ENCODE measurements at places on chromosomes 5 and 9.

- peak; percentile 1 for DNase-seq
These were observed 39.1 kb upstream of the SPATA31C2 start for GRCh38 chr9:88177371-88177770.

DNA sequence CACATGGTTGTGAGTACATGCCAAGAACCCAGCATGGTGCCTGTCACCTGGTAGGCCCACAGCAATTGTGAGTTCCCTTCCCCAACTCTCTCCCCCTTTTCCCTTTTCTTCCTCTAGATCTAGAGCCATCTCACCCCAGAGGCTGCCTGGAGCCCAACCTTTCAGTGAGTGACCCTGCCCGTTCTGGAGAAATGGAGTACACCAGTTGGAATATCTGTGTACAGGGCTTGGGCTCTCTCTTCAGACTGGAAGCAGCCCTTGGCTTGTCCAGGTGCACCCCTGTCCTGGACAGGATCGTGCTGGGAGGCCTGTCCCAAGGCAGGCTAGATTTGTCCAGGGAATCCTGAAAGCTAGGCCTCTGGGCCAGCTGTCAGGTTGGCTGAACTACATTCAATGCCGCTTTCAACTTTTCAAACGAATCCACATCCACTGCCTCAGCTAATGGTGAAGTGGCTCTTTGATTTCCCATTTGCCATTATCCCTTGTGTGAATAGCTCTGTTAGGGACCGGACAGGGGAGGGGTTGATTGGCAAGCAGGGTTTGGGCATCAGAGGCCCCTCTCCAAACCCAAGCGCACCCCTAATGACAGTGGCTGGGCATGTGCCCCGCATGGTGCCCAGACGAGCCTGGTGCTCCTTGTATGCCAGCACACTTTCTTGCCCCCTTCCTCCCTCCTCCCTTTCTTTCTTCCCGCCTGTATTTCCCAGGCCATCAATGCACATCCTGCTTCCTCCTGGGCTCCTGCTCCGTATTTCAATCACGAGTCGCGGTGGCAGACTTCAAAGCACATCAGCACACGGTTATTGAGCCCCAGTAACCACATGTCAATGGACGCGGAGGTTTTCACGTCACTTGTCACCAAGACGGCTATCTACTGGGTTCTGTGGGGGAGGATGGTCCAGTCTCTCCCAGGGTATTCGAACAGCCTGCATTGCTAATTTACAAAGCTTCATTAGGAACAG, 211.2 kb downstream of the DAB2IP start:
- DNase-seq = no peak

GRCh38 chr5:175457466-175457865, 13.5 kb upstream of the DRD1 start:
- no peak for DNase-seq

- DNase-seq = peak; percentile 34
These were observed 73.3 kb downstream of the DPYSL3 start for GRCh38 chr5:147436596-147436995.

DNA sequence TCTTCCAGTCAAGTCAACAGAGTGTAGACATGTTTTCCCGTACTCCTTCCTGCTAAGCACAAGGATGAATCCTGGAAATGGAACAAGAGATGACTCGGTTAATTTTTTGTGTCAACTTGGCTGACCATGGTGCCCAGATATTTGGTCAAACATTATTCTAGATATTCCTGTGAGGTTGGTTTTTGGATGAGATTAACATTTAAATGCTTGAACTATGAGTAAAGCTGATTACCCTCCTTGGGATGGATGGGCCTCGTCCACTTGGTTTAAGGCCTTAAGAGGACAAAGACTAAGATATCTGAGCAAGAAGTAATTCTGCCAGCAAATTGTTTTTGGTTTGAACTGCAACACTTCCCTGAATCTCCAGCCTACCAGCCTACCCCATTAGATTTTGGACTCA, 338.1 kb upstream of the MSX2 start:
- no peak for DNase-seq

GRCh38 chr5:141992349-141992963, 20.4 kb downstream of the GNPDA1 start:
- DNase-seq = peak; percentile 63

GRCh38 chr5:178418471-178419010, 171.7 kb downstream of the COL23A1 start:
- DNase-seq = no peak

- no peak for DNase-seq
These were observed 885.9 kb downstream of the EFNA5 start for GRCh38 chr5:106784846-106785245.

DNA sequence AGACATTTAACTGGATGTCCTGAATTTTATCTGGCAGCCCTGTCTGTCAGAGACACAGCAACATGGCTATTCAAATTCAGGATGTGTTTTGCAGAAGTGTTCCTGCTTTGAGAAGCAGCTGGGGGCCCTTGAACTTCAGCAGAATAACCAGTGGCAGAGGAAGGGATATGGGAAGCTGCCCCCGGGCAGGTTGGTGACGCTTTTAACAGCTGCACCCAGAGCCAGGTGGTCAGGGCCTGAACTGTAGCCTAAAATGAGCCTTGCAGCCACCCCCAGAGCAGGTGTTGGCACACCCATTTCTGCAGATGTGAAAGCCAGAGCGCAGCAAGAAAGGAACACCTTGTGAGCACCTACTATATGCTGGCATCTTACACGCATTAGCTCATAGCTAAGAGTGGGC, 128.7 kb upstream of the BOD1 start:
- peak; percentile 50 for DNase-seq

All from NB4 (cell line).